ENCODE measurements at places on chromosomes 7 and 10. TPM values are rescaled to one million over a fixed set of nuclear protein-coding genes. Genes with fewer than 3 reads are reported as not detected.

GRCh38 chr10:15541376-15541775, 170.3 kb upstream of the FAM171A1 start:
- DNase-seq: no peak

DNA sequence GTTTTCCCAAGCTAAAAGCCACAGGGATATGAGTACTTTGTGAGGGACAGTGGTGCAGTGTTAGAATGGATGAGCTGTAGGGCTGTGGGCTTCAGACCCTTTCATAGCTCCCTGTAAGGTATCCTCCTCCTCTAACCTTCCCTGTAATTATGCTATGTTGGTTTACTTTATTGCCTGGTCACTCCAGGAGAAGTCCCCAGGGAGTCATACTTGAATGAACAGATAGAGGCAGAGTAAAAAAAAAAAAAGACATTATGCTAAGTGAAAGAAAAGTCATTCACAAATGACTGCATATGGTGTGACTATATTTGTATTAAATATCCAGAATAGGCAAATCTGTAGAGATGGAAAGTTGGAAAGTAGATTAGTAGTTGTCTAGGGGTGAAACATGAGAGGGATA, 434.4 kb downstream of the AUTS2 start:
- no peak for DNase-seq

Gene ADCY1
- 1.3 TPM for total RNA-seq

GRCh38 chr10:42888504-42889095, 106.0 kb downstream of the BMS1 start:
- no peak for DNase-seq

Gene SPDYE5
- total RNA-seq: not detected

DNA sequence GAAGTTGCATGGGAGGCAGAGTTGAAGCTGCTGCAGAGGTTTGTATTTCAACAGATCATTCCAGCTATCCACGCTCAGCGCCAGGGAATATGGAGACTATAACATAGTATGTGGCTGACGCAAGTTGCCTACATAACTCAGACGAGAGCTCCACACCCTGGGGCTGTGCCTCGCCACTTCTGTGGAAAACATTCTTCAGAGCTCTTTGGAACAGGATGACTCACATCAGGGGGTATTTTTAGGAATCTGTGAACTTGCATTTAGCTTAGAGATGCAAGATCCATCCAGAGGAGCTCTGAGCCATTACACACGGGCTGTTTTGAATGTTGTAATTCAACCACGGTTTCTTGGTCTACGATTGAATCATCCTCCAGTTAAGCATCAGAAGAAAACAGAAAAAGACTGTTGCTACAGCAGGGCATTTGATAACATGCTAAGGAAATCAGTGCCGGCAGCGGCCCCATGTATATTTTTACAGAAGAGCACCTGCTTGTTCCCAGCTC, 481.5 kb upstream of the AKR1E2 start:
- no peak for DNase-seq

DNA sequence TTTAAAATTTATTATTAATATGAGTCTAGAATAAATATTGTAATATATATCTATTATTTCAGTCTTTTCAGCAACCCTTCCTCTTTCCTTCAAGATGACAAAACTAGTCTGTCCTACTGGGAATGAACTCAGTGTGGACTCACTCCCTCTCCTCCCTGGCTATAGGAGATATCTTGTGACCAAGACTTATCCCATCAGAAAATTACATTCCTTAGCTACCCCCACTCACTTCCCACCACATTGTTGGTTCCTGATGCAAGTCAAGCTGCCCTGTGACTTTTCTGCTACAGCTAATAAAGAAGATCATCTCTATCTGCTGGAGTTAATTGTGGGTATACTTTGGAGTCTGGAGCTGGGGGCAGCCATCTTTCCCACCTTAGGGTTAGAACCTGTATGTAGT, 28.0 kb upstream of the MCU start:
- DNase-seq: no peak

Gene NUTM2B
- 0.50 TPM for total RNA-seq

Gene ARHGEF5
- total RNA-seq: 11.4 TPM

- DNase-seq: no peak
These were observed 308.2 kb downstream of the GFRA1 start for GRCh38 chr10:115964827-115965226.

DNA sequence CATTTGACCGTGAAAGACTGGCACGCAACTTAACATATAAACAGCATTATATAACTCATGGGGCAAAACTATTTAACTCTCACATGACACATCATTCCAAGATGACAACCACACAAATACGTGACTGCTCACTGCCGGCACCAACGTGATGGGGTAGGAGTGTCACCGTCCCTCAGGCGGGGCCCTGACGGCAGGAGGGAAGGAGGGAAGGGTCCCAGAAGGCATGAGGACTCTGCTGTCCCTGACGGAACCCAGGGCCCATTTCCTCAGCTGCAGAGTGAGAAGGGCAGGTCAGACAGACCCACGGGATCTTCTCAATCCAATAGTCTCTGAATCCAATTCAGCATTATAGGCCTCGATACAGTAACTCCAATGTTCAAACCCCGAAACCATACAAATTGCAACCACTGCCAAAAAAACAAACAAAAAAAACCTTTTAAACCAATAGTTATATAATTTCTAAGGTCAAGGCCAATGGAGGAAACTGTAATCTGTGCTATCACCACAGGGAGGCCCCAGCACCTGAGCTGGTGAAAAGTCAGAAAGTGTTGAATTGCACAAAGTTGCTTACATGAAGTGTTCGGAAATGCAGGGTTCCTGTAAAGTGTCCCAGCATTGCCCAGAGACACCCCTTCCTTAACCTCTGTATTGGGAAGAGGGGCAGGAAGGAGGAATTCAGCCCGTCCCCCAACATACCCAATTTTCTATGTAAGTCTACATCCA, 137.4 kb downstream of the TNS3 start:
- no peak for DNase-seq

GRCh38 chr10:110641256-110641655, 2.9 kb upstream of the RBM20 start:
- DNase-seq: no peak

- no peak for DNase-seq
These were observed 105.2 kb downstream of the NEURL1 start for GRCh38 chr10:103598654-103599115.
